ENCODE measurements at places on chromosomes 5 and 9. TPM values are rescaled to one million over a fixed set of nuclear protein-coding genes. Genes with fewer than 3 reads are reported as not detected.

DNA sequence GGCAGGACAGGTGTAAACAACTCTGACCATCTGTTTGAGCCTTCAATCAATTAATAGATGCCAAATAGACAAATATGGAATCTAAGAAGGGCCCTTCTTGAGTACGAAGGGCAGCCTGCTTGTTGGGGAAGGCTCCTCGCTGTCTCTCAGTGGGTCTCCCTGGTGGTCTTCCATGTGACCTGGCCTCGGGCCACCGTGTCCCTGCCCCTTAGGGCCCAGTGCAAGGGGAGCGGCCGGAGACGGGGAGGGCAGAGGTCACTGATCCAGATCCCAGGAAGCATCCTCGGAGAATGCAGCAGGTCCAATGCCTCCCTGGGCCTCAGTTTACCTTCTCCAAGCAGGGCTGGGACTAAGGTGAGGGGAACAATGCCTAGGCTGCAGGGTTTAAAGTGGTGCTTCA lies 2.5 kb downstream of the DBH start:
- no peak for DNase-seq

- DNase-seq = no peak
Observed at GRCh38 chr5:143896966-143897365, 85.0 kb downstream of the HMHB1 start.

Gene ROPN1L
- 1.4 TPM for total RNA-seq

DNA sequence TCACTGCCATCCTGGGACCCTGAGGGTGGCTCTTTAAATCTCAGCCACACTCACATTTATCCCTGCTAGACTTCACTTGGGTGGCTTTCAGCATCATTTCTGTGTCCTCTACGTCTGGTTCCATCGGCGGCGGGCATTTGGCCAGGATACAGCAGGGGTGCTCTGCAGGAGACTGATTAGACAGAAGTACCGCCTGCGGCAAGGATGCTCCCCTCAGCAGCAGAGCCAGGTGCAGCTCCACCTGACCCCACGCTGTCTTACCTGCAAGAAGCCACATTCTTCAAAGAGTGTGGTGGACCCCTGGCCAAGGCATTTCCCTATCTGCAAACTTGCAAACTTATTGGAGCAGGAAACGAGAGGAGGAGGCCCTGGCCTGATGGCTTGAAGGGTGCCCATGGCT lies 309.8 kb upstream of the IRX4 start:
- DNase-seq = no peak

Gene LEAP2
- total RNA-seq = 1.3 TPM

DNA sequence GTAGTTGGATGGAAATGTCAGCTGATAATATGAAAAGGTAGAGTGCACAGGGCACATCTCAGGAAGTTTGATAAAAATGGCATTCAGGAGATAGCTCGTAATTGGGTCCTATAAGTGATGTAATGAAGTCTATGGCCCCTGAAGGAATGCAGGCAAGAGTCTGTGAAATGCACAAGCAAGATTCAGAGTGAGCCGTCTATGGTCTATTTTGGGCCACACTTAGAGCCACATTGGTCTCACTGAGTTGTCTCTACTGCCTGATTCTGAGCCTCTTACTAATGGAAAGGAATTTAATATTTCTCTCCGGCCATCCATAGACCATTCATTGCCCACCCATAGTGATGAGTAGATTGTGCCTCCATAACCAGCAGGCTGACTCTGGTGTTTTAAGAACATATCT lies 111.3 kb upstream of the KCNN2 start:
- no peak for DNase-seq

Gene BAAT
- not detected for total RNA-seq

DNA sequence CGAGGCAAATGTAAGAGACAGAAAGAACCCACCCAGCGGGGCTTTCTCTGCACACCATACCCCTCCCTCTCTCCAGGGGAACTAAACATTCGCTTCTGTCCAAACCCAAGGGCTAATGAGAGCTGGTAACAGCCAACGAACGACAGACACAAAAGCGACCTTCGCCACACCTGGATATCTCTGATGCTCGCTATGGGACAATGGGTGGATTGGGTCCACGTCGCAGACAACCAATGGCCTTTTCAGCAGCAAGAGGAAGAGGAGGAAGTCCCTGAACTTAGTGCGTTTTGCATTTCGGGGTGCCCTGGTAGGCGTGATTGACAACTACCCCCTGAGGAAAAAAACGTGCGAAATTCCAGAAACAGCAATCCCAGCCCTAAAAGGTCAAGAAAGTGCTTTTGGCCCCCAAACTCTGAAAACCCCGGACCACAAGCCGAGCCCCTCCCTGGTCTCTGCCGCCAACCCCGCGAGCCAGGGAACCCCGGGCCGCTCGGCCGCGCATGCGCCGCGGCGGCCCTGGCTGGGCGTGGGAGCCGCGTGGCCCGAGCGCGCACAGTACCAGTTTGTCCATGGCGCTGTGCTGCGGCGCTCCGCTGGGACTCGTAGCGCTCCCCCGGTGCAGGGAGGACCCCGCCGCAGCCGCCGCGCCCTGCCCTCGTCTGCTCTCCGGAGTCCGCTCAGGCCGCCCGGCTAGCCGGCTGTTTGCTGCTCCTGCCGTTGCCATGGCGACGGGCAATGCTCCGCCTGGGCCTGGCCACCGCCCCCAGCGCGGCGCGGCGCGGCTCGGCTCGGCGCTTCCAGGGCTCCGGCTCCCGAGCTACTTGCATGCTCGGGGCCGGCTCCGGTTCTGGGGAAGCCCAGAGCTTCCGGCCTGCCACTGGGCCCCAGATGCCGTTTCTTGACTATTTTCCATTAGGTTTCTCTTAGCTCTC lies 66.9 kb upstream of the DNAH5 start:
- DNase-seq = peak; percentile 56

- no peak for DNase-seq
Observed at GRCh38 chr5:179380211-179381035, 35.2 kb upstream of the ADAMTS2 start.

Gene KCNN2
- 0.19 TPM for total RNA-seq

Gene ACTBL2
- not detected for total RNA-seq

Gene CACNA1B
- not detected for total RNA-seq

DNA sequence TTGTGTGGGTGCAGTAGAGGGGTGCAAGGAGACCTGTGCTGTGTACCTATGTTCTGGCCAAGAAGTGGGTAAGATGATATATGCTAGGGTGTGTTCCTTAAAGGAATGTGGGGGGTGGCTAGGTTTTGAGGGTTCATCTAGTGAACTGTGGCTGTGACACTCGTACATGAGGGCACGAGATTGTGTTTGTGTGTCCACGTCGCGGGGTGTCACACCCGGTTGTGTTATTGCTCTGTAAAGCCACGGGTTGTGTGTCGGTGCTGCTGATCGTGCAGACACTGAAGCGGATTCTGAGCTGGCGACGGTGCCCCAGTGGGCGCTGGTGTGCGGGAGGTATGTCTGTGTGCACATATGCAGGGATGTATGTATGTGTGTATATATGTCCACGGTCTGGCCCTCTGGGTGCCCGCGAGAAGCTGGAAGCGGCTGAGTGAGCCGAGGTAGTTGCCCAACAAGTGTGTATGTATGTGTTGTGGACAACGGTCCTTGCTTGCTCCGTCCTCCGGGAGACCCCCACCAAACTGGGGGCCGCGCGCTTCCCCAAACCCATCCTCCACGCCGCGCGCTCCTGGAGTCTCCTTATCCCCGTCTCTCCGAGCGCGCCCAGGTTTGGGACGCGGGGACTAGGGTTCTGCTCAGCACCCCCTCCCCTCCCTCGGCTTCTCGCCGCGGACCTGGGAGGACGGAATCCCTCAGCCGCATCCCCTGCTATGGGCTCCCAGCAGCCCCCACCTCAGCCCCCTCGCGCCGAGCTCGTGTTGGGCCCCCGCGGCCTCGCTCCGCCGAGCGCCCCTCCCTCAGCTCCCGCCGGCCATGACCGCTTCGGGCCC lies 639 bp downstream of the PCDH1 start:
- no peak for DNase-seq

Gene ATP10B
- 0.13 TPM for total RNA-seq

DNA sequence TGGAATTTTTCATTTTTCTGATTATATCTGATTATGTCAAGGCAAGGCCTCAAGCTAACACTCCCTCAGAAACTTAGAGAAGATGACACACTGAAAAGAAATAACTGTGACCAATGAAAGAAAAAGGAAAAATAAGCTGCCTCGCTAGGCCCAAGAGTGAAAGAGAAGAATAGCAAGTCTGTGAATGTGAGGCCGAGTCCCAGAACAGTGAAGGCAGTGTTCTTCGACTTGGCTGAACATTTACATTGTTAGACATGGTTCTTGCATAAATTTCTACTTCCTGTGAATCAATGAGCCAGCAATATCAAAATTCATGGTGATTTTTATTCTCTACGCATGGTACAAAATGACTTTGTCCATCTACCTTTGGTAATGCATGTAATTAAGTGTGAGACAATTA lies at the start of gene ATP10B:
TSS of gene ATP10B (minus strand) at position 163 of the 400 bp plus-strand sequence. CDS start 164,137 bp downstream, outside the sequence.
- no peak for DNase-seq

DNA sequence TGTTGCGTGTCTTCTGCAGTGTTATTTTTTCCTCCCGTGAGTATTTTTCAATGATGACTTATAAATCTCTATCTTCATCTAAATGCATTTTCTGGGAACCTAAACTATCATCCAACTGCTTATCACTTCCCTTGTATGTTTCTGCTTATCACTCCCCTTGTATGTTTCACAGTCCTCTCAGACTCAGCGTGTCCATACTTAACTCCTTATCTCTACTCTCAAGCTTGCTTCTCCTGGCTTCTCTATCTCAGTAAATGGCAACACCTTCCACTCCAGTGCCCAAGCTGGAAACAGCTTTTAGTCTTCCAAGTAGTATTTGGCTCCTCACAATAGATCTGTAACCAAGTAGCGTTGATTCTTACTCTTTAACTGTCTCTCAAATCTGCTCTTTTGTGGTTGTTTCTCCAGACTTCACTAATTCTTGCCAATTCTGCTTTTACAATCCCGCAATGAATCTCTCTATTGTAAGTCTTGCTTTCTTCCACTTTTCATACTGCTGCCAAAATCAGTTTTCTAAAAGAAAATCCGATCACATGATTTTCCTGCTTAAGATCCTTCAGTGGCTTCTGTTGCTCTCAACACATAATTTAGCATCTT lies 33.8 kb upstream of the TXNDC8 start:
- DNase-seq = no peak

Gene ORM2
- not detected for total RNA-seq

- DNase-seq = no peak
Observed at GRCh38 chr5:121399879-121400278, 451.8 kb upstream of the FTMT start.

Gene SV2C
- total RNA-seq = 0.16 TPM

GRCh38 chr5:68628082-68628814 lies 412.7 kb downstream of the PIK3R1 start:
- no peak for DNase-seq

DNA sequence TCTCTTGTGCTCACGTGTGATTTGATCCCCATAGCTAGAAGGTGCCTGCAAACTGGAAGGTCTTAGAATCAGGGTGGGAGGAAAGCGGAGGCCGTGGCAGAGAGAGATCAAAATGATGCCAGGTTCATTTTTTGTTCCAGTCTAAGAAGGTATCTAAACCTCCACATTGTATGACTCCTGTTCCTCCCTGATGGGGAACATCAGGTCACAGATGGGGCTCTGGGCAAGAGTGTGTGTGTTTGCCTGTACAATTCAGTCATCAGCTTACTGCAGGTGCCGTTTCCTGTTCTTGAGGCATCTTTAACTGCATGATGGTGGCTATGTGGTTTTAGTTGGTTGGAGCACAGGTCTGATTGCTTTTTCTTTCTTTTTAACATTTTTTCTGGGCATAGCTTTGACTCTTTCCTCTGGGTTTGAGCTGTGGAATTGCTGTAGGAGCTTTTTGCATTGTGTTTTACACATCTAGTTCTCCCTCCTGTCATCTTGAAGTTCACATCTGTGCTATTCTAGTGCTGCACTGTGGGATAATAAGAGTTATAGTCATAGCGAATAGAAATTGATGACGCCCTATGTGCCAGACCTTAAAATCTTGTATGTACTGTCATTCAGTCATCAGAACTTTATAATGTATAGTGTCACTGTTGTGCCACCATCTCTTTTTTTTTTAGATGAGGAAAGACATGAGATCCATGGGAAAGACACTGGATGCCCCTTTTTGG lies 30.8 kb downstream of the ARHGAP26 start:
- no peak for DNase-seq

GRCh38 chr5:107501965-107502675 lies 168.6 kb downstream of the EFNA5 start:
- no peak for DNase-seq

DNA sequence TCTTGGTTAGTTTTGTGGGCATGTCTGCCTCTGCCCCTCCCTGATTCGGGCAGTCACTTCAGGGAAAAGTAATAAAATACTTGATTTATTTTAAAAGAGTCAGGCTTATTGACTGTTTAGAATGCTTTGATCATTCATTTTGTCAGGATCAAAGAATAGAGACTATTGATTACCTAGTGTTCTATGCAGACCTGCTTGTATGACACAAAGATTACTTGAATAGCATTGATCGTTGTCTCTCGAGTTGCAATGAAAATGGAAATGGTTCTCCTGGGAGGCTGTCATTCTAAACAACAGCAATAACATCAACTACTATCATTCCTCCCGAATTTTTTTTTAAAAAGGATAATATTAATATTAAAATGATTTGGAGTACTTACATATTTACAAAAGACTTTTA lies 133.2 kb upstream of the DMAC1 start:
- no peak for DNase-seq

Gene SMIM33
- total RNA-seq = not detected

GRCh38 chr9:74953235-74953751 lies 581 bp upstream of the C9orf40 start:
- no peak for DNase-seq

- DNase-seq = no peak
Observed at GRCh38 chr9:93172666-93173364, 11.1 kb upstream of the WNK2 start.

Gene TRIM36
- 0.63 TPM for total RNA-seq

- DNase-seq = no peak
Observed at GRCh38 chr5:6788956-6789649, 75.9 kb downstream of the TENT4A start.

Gene RETREG1
- 35.7 TPM for total RNA-seq

GRCh38 chr5:72951671-72952468 lies 4.0 kb upstream of the FCHO2 start:
- no peak for DNase-seq

Gene PRRX2
- total RNA-seq = 3.9 TPM

Gene CYSRT1
- total RNA-seq = 0.38 TPM

Gene RAPGEF6
- total RNA-seq = 14.7 TPM

GRCh38 chr5:132962429-132963021 lies 909 bp downstream of the AFF4 start:
- DNase-seq = no peak

DNA sequence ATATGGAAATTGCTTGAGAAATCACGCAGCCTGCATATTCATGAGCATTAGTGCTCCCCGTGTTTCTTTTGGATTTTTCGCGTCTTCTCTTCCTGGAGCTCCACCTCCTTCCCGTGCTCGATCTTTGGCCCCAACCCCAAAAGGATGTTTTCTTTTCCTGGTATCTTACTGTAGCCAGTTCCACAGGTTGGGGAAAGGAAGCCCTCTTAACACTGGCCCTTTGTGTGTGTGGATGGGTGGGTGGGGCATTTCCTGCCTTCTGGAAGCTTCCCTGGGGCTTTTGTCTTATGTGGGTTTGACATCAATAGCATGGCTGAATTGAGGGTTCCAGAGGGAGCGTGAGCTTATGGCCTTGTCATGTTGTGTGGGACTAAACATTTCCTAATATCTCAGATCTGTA lies 21.9 kb downstream of the STXBP1 start:
- DNase-seq = no peak
